ENCODE measurements at places on chromosomes 3 and 15.

GRCh38 chr15:64847876-64848716 lies 6.4 kb downstream of the PLEKHO2 start:
- no peak for DNase-seq

DNA sequence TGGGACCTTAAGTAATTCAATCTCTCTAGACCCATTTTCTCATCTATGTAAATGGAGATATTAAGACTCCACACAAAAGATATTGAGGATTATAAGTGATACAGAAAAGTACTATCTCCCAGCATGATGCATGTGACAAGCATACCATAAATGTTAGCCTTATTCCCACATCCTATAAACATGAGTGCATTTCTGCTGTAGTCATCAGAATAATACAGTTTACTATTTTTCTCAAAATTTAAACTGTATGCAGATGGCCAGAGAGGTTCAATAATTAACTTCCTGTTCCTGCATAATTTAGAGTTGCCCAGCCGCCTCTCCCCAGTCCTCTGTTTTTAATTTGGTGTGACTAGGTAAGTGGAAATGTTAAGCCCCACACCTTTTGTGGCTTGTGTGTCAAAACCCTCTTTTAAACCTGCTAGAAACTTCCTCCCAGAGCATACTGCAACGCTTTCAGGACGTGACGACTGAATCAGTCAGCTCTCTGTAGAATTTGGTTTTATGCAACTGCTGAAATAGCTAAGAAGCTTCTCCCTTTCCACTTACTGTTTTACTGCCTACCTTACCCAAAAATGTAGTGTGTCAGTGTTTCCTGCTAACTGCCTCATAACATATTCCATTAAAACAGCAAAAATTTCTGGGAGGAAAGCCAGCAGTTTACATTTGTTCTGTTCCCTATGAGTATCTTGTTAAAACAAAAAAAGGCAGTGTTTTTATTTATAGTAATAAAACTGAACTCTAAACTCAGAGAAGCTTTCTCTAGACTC lies 1037.9 kb downstream of the EPHA3 start:
- DNase-seq = no peak

- no peak for DNase-seq
Measured at GRCh38 chr3:48544141-48544540, 12.5 kb downstream of the PFKFB4 start.

- no peak for DNase-seq
Measured at GRCh38 chr3:183044547-183045229, 54.6 kb downstream of the MCCC1 start.

DNA sequence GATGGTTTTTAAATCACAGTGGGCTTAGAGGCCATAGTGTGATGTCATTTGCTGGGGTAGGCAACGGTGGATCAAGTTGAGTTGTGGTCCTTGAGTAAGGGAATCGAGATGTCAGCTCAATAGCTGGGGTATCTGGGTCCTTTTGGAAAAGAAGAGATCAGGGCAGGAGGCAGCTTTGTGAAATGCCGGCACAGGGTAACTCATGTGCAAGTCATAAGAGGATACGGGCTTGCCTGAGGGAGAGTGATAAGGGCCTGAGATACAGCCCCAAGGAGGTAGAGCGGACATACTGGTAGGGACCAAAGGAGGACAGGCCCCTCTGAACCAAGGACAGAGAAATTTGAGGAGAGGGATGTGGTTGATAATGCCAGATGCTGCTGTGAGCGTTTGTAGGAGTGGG lies 4.2 kb upstream of the FAM131A start:
- DNase-seq = no peak

- no peak for DNase-seq
Measured at GRCh38 chr15:90161950-90162361, 39.2 kb upstream of the SEMA4B start.

DNA sequence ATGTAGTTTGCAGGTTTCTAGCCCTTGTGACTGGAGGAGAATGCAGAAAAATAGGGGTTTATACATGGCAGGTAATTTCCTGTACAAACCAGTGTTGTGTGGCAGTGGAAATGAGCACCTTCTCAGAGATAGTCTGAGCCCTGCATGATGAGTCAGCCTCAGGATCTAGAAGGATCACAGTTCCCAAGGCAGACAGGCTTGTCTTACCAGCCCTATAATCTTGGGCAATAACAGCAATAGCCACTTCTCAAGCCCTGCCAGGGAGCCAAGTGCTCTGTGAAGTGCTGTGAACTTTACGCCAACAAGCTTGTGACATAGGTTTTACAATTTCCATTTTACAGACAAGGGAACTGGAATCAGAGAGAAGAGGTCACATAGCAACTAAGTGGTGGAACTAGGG lies 89.4 kb downstream of the CD47 start:
- no peak for DNase-seq

DNA sequence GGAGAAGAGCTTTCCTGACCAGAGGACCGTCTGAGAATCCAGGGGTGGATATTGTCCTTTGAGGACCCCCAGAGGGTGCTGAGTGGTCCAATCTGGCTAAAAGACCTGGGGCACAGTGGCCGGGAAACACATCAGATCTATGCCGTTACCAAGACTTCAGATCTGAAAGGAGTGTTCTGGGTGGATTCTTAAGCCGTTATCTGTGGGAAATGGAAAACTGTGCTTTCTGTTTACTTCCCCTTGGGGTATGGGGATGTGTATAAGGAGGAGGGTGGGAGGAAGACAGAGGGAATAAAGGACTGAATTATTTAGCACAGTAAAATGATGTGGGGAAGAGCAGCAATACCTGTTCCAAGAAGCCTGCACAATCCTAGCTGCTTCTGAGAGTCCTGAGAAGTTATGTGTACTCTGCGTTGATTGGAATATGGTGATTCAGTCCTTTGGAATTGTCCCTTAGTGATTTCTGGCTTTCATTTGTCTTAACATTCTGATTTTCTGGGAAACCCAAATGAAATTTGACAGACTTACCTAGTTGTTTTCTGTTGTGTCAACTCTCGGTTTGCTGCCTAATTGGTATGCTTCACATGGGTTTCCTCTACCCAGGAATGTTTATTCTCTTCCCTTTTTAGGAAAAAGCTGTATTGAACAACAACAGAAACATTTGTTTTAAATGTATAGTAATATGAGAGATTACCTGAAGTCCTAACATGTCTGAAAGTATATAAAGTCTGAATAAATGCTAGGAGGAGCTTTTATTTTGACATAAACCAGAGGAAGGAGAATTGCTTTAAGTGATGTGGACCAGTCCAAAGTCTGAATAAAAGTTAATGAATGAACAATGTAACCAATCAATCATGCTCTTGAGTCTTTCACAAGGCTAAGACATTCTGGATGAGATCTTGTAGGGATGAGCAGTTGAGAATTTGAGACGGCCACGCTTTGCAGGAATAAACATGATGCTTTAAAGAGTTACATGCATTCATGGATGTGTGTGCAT lies 427.1 kb upstream of the C2CD4B start:
- DNase-seq = no peak

DNA sequence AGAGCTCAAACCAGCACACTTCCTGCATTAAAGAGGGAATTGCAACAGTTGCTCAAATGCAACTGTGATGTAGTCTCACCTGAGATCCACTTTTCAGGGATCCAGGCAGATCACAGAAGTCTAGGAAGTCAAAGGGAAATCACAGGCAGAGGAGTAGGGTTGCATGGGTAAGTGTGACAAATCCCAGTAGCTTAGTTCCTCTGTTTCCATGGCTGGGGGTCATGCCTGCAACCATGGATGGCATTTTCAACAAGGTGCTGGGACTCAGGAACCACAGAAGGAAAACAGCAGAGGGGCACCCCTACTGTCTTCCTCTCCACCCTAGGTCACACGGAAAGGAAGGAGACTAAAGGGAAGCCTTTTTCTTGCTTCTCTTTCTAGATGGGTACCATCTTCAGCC lies 36.5 kb upstream of the ARNT2 start:
- no peak for DNase-seq

DNA sequence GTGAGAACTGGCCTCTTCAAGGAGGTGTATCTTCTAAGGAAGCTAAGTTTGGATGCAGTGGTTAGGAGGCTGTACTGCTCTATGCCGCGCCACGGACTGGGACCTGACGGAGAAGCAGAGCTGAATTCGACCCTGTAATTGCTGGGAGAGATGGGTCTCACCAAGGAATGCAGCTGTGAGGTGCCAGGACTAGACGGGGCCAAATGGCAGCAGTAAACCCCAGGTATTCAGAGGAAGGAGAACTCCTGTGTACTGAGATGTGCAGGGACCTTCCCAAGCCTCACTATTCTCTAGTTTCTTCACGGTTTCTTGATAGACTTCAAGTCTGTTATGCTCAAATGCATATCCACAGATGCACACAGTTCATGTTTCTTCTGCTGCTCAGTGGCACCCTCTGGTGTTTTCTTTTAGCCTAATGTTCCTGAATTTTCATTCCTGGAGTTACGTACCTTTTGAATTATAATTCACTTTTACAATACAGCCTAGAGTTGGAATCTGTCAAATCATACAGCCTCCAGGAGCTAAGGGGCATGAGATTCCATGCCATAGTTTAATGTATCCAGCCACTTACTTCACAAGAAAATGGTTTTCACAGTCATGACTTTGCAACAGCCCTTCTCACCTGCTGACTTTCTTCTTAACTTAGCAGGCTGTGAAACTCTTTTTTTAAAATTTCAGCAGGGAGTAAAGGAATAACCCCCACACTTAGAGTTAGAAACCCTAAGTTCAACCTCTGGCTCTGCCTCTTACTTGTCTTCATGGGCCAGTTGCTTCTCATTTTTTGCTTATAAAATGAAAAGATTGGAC lies 61.8 kb downstream of the GLDN start:
- no peak for DNase-seq

- no peak for DNase-seq
Measured at GRCh38 chr15:39110746-39111145, 470.1 kb upstream of the THBS1 start.

GRCh38 chr3:26353097-26353496 lies 269.5 kb upstream of the LRRC3B start:
- DNase-seq = no peak

- peak; percentile 3 for DNase-seq
Measured at GRCh38 chr15:53072077-53072476, 281.9 kb upstream of the ONECUT1 start.

DNA sequence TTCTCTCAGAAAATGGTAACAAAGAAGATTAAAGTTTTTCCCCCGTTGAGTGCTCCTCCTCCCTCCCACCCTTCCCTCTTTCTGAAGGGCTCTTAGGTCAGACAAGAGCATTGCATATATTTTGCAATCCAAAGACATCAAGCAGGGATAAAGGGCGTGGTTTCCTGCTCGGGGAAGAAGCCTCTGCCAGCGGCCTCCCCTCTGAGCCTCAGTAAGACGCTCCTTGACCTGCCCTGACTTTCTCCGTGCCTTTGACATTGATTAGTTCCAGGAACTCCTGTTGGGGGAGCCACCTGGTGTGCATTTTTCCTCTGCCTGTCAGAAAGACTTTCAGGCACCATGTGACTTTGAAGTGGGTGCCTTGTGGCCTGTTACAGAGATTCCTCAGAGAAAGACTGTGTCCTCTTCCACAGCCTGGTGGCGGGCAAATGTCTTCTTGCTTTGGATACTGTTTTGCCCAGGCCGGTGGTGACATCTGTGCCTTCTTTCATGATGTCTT lies 87.2 kb upstream of the TBL1XR1 start:
- peak; percentile 38 for DNase-seq

DNA sequence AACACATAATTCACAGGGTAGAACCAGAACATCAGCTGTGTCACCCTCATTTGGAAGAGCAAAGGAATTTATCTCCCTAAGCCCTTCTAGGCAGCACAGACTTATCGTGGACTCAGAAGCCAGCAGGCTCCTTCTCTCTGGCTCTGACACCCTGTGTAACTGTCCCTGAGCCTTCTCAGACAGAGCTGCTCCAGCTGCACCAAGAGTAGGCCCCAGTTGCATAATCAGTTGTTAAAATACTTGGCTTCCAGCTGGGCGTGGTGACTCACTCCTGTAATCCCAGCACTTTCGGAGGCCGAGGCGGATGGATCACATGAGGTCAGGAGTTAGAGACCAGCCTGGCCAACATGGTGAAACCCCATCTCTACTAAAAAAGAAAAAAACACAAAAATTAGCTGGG lies 49.4 kb upstream of the ACVR2B start:
- no peak for DNase-seq

- DNase-seq = peak; percentile 80
Measured at GRCh38 chr3:150721285-150722130, 17.8 kb upstream of the ERICH6 start.

GRCh38 chr3:188761439-188761838 lies 410.3 kb upstream of the TPRG1 start:
- DNase-seq = no peak

DNA sequence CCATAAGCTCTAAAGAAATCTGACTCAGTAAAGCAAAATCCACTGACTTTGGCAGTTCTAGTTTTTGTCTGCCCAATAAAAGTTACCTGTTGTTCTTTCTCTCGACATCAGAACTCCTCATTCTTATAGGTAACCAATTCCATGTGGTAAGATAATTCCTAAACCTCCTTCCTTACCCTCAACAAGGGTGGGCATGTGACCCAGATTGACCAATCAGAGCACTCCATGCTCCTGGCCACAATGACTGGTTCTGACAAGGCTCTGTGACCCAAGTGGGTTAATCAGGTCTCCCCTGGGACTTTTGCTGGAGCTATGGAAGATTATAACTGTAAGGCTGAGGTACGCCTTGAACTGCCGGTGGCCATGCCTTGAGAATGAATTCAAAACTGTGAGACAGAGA lies 31.7 kb downstream of the LINS1 start:
- DNase-seq = no peak

- no peak for DNase-seq
Measured at GRCh38 chr15:23736033-23736673, 49.0 kb upstream of the NDN start.

- no peak for DNase-seq
Measured at GRCh38 chr3:127848131-127849129, 26.1 kb upstream of the MGLL start.

- DNase-seq = no peak
Measured at GRCh38 chr15:73944161-73945129, 18.2 kb downstream of the LOXL1 start.

- peak; percentile 41 for DNase-seq
Measured at GRCh38 chr3:197791892-197792647, 1.0 kb downstream of the LRCH3 start.

GRCh38 chr3:39221141-39221530 lies 28.7 kb upstream of the XIRP1 start:
- no peak for DNase-seq

- DNase-seq = no peak
Measured at GRCh38 chr3:159189994-159190669, 388.3 kb downstream of the MFSD1 start.

DNA sequence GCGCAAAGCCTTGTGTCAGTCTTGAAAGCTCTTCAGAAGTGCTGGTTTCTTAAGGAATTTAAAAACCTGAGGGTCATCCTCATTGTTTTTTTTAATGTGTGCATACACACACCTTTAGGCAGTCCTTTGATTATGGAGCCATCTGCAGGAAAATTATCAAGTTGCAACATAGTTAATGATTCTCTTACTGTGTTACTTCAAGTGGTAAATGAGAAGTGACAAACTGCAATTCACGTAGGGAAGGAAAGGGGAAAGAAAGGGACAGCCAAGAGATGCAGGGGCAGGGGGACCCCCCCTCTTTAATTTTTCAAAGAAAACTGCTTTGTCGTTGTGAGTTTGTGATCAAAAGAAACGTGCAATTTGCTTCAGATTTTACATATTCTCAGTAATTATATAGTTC lies 162.4 kb upstream of the CGNL1 start:
- DNase-seq = peak; percentile 21
